Gastrocnemius medialis (tissue), 4 donors: ENCODE measurements at places on chromosomes 11 and 22.
A peak's percentile ranks its signal among the peaks of the same experiment; 100 is the strongest.

- peak; percentile 40 for DNase-seq
Observed at GRCh38 chr11:86035164-86035563, 33.7 kb downstream of the PICALM start.

DNA sequence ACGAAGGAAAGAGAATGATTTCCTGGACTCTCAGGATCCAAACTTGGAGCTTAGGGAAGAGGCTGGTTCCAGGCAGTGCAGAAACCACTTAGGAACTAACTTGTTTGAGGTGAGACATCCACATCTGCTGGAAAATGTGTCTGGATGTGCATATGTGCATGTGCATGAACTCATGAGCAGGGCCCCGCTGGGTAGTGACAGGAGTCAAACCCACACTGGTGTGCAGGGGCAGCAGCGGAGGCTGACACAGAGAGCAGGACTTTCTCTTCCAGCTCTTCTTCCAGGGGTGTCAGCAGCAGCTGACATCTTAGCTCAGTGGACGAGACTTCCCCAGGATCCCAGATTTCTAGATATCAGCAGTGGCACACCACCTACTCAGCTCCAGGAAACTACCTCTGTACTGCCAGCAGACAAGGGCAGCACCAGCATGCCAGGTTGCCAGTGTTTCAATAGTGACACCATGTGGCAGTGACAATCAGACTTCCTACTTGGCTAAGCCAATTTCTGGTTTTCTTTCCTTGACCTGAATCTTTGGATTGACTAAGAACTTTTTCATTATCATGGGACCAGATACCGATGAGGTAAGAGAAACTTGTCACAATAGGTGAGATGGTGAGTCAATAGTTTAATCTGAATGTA, 227.5 kb upstream of the ZC3H12C start:
- DNase-seq = no peak

DNA sequence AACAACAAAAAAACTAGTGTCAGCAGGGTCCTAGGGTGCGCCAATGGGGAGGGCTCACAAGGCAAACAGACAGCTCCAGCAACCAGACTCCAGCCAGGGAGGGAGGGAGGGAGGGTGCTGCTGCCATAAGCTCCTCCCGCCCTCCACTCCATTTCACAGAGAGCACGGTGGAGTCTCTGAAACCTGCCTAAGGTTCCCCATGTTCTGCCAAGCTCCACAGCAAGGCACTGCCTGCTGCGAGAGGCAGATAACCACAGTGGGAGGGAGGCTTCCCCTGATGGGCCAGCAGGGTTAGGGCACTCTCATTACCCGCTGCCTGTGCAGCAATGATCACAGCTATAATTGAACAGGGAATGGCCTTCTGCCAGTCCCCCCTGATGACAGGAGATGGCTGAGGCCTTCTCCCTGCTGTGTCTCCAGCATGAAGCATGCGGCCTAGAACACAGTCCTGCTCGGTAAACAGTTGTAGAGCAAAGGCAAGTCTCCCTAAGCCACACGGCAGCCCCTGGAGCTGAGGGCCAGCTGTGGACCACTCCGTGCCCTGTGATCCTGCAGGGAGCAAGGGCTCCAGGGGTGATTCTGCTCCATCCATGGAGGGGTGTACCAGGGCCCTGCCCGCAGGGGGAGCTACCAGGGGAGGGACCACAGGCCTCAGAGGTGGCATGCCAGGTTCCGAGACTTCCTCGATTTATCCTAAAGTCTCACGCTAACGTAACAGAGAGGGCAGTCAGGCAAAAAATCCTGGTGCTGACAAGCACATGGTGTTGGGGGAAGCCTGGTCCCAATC, 42.9 kb downstream of the PC start:
- DNase-seq = no peak

DNA sequence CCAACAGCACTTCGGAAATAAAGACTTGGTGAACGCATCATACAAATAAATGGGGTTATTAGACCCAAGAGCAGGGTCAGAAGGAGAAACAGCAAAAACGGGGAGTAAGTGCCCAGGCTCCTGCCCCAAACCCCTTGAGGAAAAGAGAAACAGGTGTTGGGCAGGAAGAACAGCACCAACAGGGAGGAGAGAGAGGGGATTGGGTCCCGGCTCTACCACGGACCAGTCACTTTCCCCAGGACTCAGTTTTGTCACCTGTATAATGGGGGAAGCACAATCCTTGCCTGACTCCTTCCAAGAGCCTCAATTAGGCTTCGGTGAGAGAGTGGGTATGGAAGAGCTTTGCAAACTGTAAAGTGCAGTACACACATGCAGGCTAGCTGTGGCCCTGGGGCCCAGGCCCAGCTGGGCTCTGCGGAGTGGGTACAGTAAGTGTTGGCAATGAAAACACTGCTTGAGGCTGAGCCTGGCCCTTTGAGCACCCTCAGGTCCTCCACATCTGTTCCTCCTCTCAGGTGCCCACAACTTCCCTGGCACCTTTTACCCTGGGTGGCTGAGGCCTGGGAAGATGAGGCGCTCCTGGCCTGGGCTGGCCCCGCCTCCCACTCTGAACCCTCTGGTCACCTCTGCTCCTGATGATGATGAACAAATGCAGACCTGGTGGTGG, 8.9 kb downstream of the SLC29A2 start:
- DNase-seq = no peak

DNA sequence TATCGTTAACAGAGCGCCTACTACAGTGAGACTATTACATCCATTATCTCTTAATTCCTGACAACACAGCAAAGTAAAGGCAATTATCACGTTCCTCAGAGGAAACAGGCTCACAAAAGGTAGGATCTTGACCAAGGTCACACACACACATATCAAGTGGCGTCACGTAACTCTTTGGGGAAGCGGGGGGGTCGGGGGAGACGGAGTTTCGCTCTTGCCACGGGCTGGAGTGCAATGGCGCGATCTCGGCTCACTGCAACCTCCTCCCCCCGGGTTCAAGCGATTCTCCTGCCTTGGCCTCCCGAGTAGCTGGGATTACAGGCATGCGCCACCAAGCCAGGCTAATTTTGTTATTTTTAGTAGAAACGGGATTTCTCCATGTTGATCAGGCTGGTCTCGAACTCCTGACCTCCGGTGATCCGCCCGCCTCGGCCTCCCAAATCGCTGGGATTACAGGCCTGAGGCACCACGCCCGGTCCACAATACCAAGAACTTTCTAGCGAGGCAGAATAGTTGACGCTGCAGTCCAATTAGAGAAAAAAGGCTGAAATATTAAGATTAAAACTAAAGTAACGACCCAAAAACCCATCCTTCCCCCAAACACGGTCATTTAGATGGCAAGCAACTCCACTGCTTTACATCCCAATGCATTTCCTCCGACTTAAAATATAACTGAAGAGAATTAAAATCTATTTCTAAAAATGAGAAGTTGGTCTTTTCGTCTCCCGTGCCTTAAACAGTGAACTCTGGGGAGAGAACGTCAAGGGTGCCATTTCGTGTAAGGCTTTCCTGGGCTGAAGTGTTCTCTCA, 1.2 kb downstream of the DDX17 start:
- peak; percentile 16 for DNase-seq

DNA sequence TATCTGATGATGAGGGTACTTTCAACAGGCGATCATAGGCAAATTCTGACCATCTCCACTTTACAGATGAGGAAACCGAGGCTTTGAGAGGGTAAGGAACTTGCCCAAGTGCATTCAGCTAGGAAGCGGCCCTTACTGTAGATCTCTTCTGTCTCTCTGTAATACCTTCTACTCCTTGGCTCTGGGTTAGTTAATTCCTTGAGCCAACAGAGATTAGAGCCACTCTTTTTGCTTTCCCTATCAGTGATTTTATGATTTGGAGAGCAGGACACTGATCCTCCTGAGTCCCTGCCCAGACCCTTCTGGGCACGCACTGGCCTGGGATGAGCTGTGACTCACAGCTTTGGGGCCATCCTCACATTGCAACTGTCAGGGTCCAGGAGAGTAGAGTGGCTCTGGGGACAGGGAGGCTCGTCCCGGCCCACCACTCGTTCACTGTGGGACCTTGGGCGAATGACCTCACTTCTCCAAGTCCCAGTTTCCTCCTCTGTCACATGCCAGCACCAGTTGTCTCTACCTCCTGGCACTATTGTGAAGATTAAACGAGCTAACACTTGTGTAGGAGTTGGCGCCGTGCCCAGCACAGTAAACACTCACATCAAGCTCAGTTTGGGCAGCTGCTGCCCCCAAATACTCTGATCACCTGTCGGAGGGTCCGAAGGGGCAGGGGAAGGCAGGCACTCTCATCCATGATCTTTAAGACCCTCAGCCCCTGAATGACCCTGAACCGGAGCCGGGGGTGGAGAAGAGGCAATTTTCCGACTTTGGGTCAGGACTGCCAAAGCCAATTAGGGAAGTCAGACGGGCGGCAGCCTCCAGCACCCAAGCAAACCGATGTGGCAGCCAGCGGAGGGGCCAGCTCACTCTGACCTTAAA, 235.0 kb downstream of the MIAT start:
- DNase-seq = no peak

DNA sequence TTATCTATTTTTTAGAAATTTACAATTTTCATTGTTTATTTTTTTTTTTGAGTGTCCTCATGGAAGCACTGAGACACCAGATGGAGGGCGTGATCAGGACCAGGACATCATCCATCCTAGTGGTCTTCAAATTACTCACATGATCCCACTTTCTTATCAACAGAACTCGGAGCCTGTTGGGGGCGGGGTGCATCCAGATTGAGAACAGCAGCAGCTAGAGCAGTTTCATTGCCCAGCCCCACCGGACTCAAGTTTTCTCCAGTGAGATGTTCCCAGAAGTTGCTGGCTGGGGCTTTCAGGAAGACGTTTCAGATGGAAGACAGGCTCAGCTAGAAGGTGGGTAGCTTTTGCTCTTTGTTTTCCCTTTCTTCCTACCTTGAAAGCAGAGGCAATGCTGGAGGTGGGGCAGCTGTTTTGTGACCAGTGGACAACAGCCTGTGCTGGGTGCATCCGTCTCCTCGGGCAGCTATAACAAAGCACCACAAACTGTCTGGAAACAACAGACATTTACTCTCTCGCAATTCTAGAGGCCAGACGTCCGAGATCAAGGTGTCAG, 562.1 kb downstream of the TBC1D22A start:
- DNase-seq = no peak

GRCh38 chr22:47278655-47279054, 516.2 kb downstream of the TBC1D22A start:
- no peak for DNase-seq

GRCh38 chr22:46934746-46935491, 172.5 kb downstream of the TBC1D22A start:
- DNase-seq = peak; percentile 68

GRCh38 chr11:111766834-111767142, 599 bp upstream of the PPP2R1B start:
- no peak for DNase-seq

GRCh38 chr11:107682171-107682570, 29.7 kb downstream of the SLN start:
- no peak for DNase-seq

- no peak for DNase-seq
Observed at GRCh38 chr22:17343766-17344165, 25.5 kb upstream of the CECR2 start.

- DNase-seq = no peak
Observed at GRCh38 chr11:60184824-60185511, 2.1 kb upstream of the MS4A6A start.

DNA sequence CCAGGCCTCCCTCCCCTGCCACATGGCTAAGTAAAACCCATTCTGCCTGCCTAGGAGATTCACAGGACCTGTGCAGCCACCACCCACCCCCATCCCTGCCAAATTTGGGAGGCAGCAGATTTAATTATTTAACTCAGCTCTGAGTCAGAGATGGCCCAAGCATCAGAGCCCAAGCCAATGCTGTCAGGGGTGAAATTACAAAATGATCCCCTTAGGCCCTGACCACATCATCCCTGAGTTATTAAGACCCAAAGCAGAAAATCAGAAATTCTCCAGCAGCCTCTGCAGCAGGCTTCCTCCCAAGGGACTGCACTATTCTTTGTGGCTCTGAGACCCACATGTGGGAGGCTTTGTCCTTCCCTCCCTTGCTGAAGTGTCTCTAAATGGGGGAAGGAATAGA, 52.8 kb upstream of the RRAS2 start:
- DNase-seq = peak; percentile 25

- DNase-seq = no peak
Observed at GRCh38 chr22:23380230-23380573, 199.9 kb downstream of the IGLL1 start.

DNA sequence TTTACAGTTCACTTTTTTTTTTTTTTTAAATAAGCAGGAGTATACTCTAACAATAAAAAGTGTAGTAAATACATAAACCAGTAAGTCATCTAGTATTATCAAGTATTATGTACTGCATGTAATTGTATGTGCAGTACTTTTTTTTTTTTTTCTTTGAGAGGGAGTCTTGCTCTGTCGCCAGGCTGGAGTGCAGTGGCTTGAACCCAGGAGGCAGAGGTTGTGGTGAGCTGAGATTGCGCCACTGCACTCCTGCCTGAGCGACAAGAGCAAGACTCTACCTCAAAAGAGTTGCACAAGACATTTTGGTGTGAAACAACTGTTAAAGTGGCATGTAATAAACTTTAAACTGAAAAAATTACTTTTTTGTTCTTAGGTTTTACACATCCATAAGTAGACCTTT, 16.7 kb downstream of the BCL2L13 start:
- no peak for DNase-seq

DNA sequence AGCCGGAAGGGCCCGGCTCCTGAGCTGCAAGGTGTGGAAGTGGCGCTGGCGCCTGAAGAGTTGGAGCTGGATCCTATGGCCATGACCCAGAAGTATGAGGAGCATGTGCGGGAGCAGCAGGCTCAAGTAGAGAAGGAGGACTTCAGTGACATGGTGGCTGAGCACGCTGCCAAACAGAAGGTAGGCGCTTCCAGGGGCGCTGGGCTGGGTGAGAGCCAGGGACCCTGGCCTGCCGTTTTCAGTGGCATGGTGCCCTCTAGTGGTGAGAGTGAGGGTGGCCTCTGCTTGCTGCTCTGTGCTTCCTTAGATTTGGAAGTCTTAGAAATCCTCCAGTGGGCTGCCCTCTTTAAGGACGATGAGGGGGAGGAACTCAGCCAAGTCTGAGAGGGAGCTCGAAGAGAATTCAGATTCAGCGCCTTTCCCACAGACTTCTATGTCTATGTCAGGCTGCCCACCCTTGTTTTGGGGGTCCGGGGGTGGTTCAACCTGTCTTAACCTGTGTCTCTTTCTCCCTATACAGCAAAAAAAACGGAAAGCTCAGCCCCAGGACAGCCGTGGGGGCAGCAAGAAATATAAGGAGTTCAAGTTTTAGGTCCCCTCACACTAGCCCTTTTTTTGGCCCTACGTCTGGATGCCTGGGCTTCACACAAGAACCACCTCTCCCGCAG, 1.8 kb upstream of the PACS1 start:
- peak; percentile 55 for DNase-seq

GRCh38 chr22:42291287-42291686, 20.8 kb upstream of the TCF20 start:
- DNase-seq = no peak

DNA sequence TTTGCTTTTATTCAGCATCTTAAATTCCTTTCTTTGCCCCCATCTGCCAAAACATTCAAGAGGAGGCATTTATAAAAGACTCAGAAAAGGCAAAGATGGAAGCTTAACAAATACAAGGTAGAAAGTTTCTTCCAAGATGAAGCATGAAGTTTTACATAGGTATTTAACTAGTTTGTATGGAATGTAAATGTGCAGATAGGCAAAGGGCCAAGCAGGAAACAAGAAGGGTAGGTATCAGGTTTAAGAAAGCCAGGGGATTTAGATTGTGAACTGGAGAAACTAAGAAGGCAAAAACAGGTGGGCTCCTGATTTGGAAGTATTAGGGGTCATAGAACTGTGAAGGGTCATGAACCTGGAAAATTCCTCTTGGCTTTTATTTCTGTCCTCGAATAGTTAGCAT, 62.6 kb downstream of the PPP2R1B start:
- no peak for DNase-seq
